Cortex of kidney (tissue), 1 donor: ENCODE measurements at places on chromosomes 3 and 15.

- DNase-seq, result no peak
These were observed 4.4 kb upstream of the ATOSA start for GRCh38 chr15:52683580-52683979.

DNA sequence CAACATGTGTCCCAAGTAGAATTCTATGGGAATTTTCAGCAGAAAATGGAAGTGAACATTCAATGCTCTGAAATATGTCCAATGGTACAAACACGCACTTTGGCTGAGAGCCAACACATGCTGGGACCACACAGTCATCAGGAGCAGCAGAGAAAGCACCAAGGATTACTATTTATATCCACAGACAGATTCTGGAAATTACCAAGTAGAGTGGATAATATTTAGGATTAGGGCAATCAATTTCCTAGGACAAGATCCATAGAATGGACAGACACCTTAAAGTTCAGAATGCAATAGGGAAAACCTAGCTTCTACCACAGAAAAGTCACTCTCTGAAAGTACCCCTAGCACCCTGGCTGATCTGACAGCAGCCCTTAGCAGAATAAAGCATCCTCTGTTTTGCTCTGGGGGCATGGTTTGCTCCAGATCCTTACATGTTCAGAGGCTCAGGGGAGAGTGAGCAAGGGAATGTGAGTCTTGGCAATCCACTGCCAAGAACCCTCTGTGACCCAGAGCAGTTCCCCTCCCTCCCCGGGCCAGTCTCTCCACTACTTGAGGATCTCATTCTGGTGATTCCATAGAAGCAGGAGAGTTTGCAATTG, 206.0 kb upstream of the WNT5A start:
- DNase-seq, result no peak

GRCh38 chr3:166471074-166471767, 634.0 kb upstream of the BCHE start:
- no peak for DNase-seq

DNA sequence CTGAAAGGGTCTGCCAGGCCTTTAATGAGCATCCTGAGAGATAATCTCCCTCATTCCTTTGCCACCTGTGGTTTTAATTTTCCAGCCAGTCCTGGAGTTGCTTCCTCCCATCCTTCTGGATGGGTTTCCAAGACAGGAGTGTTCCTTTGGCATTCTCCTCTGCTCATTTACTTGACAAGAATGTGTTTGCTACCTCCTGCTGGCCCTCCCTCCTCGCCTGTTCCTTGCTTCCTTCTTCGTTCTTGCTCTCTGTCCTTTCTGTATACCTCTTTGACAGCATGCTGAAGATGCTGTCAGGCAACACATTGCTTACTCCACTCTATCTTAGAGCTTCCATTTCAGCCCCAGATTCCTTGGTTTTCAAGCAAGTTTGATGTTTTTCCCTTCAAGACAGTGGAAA, 46.0 kb downstream of the ERC2 start:
- no peak for DNase-seq

- no peak for DNase-seq
These were observed 468.5 kb downstream of the NLGN1 start for GRCh38 chr3:173865900-173866498.

GRCh38 chr3:52931328-52931727, 34.0 kb upstream of the STIMATE start:
- DNase-seq, result no peak

- DNase-seq, result no peak
These were observed 386.3 kb downstream of the EPHB1 start for GRCh38 chr3:135181408-135181807.

- DNase-seq, result no peak
These were observed 402.8 kb upstream of the RARB start for GRCh38 chr3:25025236-25025635.

DNA sequence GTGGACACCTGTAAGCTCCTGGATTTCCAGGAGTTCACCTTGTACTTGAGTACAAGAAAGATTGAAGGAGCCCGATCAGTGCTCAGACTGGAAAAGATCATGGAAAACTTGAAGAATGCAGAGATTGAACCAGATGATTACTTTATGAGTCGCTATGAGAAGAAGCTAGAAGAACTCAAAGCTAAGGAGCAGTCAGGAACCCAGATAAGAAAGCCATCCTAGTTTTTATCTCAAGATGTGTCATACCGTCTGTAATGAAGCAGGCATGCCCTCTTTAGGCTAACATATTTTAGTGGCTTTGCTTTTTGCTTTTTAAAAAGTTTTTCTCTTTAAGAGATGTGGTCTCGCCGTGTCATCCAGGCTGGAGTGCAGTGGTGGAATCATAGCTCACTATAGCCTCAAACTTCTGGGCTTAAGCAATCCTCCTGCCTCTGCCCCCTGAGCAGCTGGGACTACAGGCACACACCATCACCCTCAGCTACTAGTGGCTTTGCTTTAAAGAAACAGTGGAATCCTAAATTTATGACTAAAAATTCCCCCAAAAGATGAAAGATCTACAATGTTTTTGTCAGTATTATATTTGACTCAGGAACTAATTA, 28.1 kb downstream of the EXOG start:
- DNase-seq, result no peak

- no peak for DNase-seq
These were observed 1.2 kb downstream of the YEATS2 start for GRCh38 chr3:183698756-183699155.

- DNase-seq, result no peak
These were observed 1239.7 kb upstream of the ALCAM start for GRCh38 chr3:104126864-104127553.

DNA sequence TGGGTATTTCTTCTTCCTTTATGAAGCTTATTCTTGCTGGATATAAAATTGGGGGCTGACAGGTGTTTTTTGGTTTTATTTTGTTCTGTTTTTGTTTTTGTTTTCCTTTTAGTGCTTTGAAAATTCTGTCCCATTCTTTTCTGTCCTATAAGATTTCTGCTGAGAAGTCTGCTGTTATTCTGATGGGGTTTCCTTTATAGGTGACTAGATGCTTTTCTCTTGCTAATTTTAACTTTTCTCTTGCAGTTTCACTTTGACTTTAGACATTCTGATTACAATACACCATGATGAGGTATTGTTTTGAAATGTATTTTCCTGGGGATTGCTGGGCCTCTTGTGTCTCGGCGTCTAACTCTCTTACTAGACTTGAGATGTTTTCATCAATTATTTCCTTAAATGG, 22.8 kb downstream of the TTC14 start:
- no peak for DNase-seq
